Suprapubic skin (tissue), 4 donors: ENCODE measurements at places on chromosomes 5 and 9. TPM values are rescaled to one million over a fixed set of nuclear protein-coding genes. Genes with fewer than 3 reads are reported as not detected.

DNA sequence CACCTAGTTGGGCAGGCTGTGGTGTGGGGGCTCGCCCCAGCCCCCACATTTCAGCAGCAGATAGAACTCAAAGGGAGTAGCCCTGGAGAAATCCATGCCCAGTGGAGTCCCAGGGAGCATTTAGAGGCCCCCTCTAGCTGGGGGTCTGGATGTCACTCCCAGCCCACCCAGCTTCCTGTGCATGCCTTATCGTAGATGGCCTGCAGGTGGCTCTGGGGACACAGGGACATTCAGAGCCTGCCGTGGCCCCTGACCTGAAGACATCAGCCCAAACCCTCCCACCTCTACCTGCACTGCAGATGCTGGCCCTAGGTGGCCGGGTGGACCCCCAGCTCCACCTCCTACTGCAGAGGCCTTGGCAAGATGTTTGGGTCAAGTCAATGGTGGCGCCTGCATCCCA is 49.0 kb upstream of the LMX1B start:
- DNase-seq, result no peak

Gene TMEM171
- total RNA-seq, result 1.7 TPM

GRCh38 chr9:7935681-7936080 is 136.1 kb upstream of the DMAC1 start:
- no peak for DNase-seq

GRCh38 chr9:117444501-117444900 is 29.6 kb upstream of the ASTN2 start:
- DNase-seq, result no peak

Gene HK3
- 0.72 TPM for total RNA-seq

Gene CCDC187
- 0.13 TPM for total RNA-seq

DNA sequence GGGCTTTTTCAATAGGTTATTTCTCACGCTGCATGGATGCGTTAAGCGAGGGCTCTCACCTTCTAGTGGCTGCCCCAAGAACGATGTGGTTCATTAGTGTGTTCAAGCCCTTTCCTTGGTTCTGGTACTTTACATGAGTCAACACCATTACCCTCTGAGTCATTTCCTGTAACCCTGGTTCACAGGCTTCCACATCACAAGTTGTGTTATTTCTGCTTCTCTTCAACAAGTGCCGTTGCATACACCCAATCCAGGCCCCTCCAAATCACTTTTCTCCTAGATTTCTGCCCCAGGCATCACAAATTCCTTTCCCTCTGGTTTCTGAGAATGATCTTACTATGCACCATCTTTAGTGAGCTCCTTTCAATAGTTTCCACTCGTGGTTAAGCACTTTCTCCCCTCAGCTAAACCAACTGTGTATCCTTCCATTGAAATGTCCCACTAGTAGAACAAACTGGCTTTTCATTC is 69.5 kb upstream of the RAD23B start:
- DNase-seq, result no peak
